ENCODE measurements at places on chromosomes 16 and 17.
A peak's percentile ranks its signal among the peaks of the same experiment; 100 is the strongest.

- no peak for DNase-seq
These were observed 43.9 kb downstream of the TSC2 start for GRCh38 chr16:2091547-2092255.

DNA sequence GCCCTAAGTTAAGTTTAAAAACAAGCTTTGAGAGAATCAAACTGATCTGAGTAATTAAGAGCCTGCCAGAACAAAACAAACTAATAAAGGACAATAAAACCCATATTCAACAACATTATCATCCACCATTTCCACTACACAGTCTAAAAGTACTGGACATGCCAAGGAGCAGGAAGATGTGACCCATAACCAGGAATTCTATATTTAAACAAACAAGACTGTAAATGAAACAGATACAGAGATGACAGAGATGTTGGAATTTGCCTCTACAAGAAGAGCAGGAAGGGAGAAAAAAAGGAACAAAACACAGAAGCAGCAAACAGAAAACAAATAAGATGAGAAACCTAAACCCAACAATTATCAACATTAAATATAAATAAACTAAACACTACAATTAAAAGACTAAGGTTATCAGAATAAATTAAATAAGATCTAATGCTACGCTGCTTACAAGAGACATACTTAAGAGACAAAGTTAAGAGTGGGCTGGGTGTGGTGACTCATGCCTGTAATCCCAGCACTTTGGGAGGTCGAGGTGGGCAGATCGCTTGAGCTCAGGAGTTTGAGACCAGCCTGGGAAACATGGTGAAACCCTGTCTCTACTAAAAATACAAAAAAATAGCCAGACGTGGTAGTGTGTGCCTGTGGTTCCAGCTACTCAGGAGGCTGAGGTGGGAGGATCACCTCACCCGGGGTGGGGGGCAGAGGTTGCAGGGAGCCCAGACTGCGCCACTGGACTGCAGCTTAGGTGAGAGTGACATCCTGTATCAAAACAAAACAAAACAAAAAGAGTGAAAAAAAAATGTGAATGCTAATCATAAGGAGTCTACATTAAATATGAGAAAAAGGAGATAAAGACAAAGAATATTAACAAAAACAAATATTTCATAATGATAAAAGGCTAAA is 50.6 kb downstream of the CREBBP start:
- no peak for DNase-seq

GRCh38 chr17:30229012-30229411 is 6.5 kb downstream of the SLC6A4 start:
- DNase-seq: no peak

GRCh38 chr17:47324224-47325020 is 667 bp downstream of the EFCAB13 start:
- DNase-seq: peak; percentile 37

GRCh38 chr16:71853413-71853812 is 7.6 kb downstream of the ATXN1L start:
- DNase-seq: no peak

DNA sequence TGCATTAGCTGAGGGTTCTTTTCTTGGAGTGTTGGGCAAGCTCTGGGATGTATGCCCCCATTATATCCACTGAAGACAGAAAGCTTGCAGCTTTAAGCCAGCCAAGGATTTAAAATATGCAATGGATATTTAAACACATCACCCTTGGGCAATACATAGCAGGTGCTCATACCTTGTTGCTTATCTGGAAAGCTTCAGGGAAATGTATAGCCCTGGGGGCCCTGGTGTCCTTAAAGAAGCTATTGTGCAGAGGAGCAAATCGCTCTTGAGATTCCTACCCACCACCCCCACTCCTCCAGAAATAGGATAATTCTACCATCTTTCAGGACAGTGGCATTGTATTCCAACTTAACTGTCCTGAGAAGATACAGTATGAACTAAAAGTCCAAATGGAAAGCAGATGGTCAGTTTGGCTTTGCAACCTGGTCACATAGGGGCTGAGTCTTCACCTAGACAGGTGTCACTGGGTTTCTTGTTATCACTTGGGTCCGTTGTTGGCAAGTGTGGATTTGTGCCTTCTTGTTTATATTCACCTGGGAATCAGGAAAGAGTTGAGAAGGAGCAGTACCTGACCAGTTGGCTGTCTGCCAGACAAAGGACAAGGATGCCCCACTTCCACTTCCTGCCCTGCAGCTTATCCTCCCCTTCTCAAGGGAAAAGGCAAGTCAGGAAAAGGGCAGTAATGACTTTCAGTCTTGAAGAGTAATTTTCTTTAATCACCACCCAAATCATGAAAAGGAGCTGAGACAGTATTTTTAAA is 3.4 kb downstream of the ANKRD40CL start:
- DNase-seq: no peak

DNA sequence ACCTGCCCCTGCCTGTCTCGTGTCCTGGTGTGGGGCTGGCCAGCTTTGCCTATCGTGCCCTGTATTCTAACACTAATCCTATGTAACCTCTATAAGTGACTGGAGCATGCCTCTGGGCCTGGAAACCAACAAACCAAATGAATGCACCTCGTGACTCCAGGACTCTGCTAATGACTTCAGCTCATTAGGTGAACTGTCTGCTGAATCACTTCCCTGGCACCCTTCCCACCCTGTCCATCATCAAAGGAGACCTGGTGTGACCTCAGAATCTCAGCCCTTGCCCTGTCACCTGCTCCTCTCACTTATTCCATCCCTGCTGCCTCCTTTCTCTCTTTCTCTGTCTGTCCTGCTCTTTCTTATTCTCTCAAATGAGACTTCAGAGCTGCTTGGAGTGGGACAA is 322.4 kb downstream of the CBLN1 start:
- no peak for DNase-seq

GRCh38 chr17:79622122-79622601 is 11.3 kb upstream of the RBFOX3 start:
- DNase-seq: no peak

- DNase-seq: no peak
These were observed 122.3 kb upstream of the LHX1 start for GRCh38 chr17:36814958-36815357.

GRCh38 chr16:25033852-25034251 is 18.7 kb upstream of the ARHGAP17 start:
- DNase-seq: no peak

DNA sequence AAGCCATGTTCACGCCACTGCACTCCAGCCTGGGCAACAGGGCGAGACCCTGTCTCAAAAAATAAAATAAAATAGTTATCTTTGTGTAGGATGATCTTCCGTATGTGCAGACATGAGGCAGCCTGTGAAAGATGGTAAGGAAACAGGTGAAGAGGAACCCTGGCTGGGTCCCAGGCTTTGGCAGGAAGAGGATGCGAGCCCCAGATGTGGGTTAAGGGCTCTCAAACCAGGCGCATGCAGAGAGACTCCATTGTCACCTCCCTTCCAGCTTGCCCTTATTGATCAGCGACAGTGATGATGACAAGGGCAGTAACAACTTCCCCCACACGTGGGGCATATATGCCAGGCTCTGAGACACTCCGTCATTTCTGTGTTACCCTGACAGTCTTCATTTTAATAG is 106.8 kb downstream of the GNAO1 start:
- DNase-seq: no peak

DNA sequence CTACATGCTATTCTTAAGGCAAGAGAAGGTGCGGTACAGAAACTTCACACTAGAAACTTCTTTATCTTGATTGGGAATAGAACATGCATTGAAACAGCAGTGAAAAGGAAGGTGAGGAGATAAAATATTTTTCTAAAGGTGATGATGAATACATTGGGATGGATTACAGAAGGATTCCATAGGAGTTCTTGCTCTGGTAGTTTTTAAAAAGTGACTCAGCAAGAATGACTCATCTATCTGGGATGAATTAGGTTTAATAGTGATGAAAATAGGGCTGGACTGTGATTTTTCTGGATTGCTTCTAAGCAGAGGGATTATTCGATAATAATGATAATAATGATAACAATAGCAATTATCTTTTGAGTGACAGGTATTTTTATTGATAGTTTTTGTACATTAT is 65.6 kb upstream of the HS3ST4 start:
- no peak for DNase-seq

GRCh38 chr16:68070249-68070730 is 14.9 kb upstream of the NFATC3 start:
- no peak for DNase-seq

- no peak for DNase-seq
These were observed 44.9 kb downstream of the PEMT start for GRCh38 chr17:17546399-17547185.

- DNase-seq: no peak
These were observed 129.9 kb downstream of the SNX11 start for GRCh38 chr17:48237456-48237855.

- DNase-seq: no peak
These were observed 24.3 kb upstream of the COL1A1 start for GRCh38 chr17:50225701-50226240.

DNA sequence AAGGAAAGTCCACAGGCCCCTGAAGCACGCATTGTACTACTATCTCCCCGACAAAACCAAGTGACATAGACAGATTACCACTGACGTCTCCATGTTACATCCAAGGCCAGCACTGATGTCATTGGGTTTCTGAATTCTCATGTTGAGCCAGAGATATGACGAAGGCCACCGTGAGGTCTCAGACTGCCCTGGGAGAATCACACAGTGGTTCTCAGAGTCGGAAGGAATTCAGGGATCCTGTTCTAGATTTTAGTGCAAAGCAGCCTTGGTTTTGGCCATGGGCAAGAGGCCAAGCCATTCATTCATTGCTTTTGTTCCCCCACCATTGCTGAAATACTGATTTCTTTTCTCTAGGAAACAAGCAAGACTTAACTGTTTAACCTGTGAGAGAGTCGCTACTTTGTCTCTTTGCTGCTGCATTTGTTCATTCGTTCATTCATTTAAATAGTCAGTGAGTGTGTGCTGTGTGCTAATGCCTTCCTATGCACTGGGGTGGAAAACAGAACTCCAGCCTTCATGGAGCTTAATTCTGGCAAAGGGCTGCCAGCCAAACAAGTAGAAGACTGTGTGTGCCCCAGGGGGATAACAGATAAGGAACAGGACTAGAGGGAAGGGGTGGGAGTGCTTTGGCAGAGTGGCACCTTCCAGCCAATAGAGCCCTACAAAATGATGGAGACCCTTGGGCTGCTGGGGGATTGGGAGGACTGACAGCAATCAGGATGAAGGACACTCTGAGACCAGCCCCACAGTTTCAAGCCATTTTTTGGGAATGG is 222.3 kb downstream of the MSI2 start:
- DNase-seq: no peak

DNA sequence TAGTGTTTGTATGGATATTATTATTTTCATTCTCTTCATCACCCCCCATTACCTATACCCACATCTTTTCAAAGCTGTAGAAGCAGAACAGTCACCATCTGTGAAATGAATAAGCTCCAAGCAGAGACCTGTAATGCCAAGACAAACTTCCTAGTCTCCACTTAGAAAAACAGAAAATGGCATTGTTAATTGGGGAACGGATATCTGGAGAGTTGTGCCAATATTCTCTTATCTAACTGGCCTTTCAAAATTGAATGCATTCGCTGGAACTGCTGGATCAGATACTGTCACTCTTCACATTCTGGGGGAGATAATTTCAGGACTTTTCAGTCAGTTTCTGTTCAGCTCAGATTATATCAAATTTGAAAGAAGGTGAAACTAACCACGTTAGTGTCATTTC is 464.4 kb upstream of the GOT2 start:
- DNase-seq: no peak

GRCh38 chr17:45129940-45130680 is 2.2 kb downstream of the PLCD3 start:
- no peak for DNase-seq

- no peak for DNase-seq
These were observed 482.7 kb upstream of the EEF2KMT start for GRCh38 chr16:5580296-5580695.

DNA sequence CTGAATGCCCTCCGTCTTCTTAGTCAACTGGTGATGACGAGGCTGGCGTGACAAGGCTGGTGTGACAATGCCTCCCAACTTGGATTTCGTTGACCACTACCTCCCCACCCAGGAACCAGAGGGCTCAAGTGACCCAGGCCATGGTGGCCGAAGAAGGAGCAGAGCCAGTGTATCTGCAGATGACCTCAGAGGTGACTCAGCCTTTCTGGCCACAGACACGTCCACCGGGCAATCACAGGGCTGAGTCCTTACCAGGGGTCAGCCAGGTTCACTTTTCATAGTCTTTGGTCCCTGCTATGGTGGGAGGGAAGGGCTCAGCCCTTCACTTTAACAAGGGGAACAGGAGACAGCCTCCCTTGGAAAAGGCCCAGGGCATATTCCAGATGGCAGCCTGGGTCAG is 116.3 kb downstream of the MAF start:
- DNase-seq: no peak

GRCh38 chr17:65780111-65780510 is 218.7 kb upstream of the AXIN2 start:
- DNase-seq: no peak

- DNase-seq: peak; percentile 50
These were observed 4.7 kb upstream of the MMP15 start for GRCh38 chr16:58020628-58021521.

DNA sequence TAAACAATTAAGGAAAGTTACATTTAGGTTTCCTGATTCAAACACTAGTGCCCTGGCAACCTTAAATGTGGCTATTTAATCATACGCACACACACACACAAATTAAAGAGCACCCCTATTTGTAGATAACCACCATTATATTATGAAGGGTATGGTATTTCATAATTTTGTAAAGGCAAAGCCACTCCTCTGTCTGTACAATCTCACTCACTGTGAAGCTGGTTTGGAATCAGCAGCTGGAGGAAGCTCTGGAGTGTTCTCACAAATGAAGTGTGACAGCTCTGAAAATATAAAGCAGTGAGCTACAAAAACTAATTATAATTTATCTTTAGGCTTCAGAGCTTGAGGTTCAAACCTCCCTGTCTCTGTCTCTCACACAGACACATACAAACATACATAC is 57.9 kb upstream of the KCNJ16 start:
- no peak for DNase-seq

- DNase-seq: peak; percentile 8
These were observed 468 bp downstream of the IL4R start for GRCh38 chr16:27314161-27314723.
